ENCODE measurements at places on chromosomes 7 and 10.

DNA sequence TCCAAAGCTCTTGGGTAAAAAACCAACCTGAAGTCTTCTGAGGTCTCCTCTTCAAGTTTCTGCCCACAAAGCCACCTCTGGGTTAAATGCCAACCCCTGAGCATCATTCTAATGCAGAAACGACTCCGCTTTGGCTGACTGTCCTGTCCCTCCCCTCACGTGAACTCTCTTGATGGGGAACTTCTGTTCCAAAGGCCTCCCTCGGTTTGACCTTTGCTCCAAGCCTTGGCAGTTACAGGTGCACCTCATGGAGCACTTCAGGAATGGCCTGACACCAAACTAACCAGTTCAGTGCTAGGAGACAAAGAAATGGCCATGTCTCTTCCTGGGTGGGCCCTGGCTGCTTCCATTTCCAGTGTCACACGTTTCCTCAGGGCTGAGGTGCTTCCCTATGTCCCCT, 20.0 kb downstream of the CAMK2G start:
- DNase-seq = no peak

GRCh38 chr7:116100626-116101025, 70.1 kb upstream of the TFEC start:
- DNase-seq = no peak

DNA sequence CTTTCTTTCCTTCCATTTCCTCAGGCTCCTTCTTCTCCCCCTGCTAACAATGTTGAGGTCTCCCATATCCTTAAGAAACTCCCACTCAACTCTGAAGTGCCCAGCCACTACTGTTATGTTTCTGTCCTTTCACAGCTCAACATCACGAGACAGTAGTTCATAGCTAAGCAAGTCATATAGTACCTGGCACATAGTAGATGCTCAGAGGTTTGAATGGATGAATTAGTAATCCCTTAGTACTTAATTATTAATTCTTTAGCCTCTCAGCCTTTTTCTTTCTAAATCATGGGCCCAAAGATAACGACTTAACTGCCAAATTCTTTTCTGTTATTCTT, 22.6 kb downstream of the CSGALNACT2 start:
- DNase-seq = no peak

DNA sequence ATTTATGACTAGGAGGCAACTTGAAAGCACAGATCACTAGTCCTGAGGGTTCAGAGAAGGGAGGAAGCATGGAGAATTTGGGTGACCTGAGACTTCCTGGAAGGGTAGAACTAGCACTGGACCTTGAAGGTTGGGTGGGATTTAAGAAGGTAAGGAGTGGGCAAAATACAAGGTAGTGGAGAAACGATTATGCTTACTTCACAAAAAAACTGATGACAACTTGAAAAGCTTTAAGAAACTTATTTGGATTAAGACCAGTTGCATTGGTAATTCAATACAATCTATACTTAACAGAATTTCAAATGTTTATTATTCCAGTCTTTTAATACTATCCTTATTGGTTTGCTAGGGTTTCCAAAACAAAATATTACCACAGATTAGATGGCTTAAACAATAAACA, 198.6 kb upstream of the MDFIC start:
- no peak for DNase-seq

- peak; percentile 78 for DNase-seq
These were observed 21.0 kb downstream of the PIP4K2A start for GRCh38 chr10:22693371-22693784.

DNA sequence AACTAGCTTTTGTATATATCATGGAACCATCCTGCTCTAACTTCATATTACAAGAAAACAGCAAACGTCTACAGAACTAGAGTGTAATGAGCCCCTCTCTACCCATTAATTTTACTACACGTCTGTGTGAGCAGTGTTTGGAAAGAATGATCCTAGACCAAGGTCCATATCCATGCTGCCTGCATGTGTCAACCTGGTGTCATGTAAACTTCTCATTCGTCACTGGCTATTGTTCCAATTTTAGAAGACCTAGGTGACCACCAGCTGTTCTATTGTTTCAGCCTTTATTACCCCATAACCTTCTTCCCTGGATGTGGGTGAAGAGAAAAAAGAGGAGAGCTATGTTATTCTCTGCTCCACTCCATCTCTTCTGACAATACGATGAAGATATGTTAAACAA, 77.1 kb downstream of the CREM start:
- DNase-seq = no peak

- DNase-seq = no peak
These were observed 11.2 kb downstream of the LAMB4 start for GRCh38 chr7:108118959-108119358.

- peak; percentile 36 for DNase-seq
These were observed 405.1 kb downstream of the PLXNA4 start for GRCh38 chr7:132171130-132171576.

GRCh38 chr10:60461688-60462087, 72.0 kb upstream of the ANK3 start:
- no peak for DNase-seq

DNA sequence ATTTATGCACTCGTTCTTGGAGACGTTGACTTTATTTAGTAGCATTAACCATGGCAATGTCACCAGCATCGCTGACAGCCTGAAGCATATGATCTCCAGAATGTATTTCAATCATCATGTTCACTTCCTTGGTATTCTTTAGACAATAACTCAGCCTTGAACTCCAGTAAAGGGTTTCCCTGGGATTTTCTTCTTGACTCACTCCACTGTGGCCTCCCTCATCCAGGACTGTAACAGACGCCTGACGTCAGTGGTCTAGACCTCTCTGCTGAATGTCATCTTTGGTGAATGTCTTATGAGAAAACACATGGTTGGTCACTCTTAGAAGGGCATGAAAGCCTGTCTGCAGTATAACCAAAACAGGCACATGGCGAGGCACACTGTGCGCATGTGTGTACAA, 64.4 kb downstream of the EGFR start:
- no peak for DNase-seq

DNA sequence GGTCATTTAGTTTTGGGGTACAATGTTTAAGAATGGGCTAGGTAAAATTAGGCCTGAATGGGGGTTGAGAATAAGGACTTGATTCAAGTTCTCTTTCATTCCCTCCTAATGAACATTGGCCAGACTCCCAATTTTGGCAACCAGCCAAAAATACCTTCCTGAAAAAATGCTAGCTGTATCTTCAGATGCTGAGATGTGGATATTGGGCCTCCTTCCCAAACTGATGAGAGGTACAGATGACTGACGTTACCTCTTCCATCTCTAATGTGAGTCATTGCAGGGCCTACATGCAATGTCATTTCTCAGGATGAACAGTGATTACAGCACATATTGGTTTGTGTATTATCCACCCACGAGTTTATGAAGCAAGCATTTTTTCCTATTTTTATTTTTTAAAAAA, 151.6 kb downstream of the SND1 start:
- DNase-seq = peak; percentile 14

DNA sequence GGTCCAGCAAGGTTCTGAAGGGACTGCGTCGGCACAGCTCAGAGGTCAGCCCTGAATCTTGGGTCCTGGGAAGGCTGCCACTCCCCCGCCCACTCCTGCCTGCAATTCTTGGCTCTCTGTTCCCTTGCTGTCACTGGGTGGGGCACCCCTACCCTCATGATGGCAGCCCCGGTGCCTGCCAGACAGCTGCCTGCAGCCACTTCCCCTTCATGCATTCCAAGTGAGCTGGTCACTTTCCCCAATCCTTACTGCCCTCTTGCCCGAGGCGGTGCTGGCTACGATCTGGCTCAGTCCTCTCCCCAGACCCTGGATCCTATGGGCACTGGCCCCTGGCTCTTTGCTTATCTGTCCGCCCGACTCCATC, 14.2 kb downstream of the MYL10 start:
- DNase-seq = peak; percentile 77

DNA sequence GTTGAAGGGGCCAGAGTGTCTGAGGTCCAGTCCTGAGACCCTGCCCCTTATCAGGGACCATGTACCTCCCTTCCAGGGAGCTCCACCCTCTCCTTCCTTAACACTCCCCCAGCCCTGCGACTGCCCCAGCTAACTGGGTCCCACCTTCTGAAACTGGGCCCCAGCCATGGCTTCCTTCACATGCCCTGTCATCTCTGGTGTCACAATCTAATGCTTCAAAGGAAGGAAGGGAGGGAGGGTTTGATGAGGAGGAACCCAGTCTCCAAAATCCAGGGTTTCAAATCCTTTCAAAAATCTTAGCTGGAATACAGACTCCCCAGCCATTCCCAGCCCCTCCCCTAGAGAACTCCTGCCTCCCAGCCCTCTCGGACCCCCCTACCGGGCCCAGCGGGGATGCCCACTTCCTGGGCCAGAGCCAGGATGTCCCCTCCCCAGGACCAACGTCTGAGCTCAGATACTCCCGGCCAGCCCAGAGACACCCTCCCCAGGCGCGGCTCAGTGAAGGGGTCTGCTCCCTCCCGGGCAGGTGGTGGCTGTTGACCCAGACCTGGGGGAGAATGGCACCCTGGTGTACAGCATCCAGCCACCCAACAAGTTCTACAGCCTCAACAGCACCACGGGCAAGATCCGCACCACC, 18.0 kb downstream of the C10orf105 start:
- no peak for DNase-seq

DNA sequence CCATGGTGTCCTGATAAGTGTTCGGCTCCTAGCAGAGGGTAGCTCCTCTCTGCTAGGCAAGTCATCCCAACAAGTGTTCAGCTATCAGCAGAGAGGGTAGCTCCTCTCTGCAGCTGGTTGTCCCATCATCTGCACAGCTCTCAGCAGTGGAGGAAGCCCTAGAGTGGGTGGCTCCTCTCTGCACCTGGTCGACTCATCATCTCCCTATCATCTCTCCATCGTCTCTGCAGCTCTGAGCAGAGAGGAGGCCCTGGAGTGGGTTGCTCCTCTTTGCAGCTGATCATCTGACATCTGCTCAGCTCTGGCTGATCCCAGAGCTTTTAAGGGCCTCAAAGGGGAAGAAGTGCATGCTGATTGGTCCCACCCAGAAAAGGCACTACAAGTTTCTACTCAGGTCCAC, 199.9 kb upstream of the KMT2E start:
- no peak for DNase-seq

Measured in AG20443 (cell line).